ENCODE measurements at places on chromosomes 6 and 20. TPM values are rescaled to one million over a fixed set of nuclear protein-coding genes. Genes with fewer than 3 reads are reported as not detected.

DNA sequence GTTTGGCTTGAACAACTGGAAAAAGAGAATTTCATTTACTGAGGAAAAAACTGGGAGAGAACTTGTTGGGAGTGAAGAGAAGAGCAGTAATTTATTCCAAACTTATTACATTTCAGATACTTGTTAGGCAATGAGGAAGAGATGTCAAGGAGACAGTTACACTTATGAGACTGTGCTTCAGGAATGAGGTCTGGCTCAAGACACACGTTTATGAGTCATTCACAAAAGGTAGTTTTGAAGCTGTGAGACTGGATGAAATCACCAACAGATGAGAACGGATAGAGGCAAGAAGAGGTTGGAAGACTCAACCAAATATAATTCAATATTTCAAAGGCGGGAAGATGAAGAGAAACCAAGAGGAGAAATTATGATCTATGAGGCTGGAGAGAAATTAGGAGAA is 70.6 kb upstream of the DEFB112 start:
- H3K4me3 ChIP-seq: no peak overlapping the region
- no peak for DNase-seq
- no peaks in the 10 kb centered on the region for H3K4me1 ChIP-seq
- H3K27me3 ChIP-seq: no peaks in the 10 kb centered on the region
- H3K27ac ChIP-seq: no peak overlapping the region

DNA sequence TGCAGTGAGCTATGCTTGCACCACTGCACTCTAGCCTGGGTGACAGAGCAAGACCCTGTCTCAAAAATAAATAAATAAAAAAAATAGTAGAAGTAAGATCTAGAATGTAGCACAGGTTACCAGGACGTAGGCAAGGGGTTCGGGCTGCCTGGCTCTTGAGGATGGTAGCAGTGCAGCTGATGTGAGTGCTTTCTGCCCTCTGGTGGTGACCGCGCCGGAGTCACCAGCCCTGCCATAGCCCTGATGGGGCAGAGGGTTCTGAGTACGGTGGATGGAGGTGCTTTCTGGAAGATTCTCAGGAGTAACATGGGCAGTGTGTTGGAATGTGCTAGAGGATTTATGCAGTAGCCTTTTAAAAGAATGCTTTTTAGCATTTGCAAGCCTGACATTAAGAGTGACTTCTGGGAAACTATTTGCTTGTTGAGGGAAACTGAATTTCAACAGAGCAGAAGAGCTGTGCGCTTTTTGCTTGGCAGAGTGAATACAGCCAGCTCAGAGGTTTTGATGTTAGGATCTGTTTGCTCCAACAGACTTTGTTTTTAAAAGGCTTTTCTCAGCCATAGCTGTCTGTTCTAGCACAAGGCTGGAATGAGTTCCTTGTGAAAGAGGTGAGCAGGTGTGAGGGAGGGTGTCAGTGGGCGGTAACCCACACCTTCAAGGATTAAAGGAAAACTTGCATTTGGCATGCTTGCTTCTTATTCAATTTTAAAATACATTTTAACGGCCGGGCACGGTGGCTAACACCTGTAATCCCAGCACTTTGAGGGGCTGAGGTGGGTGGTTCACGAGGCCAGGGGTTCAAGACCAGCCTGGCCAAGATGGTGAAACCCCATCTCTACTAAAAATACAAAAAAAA is 65.9 kb downstream of the PTPN1 start:
- H3K4me3 ChIP-seq: no peak overlapping the region
- H3K36me3 ChIP-seq: peaks cover 3% of the 10 kb centered on the region
- peaks cover 17% of the 10 kb centered on the region for H3K4me1 ChIP-seq
- no peaks in the 10 kb centered on the region for H3K27me3 ChIP-seq
- H3K27ac ChIP-seq: peak overlapping the region; percentile 75

DNA sequence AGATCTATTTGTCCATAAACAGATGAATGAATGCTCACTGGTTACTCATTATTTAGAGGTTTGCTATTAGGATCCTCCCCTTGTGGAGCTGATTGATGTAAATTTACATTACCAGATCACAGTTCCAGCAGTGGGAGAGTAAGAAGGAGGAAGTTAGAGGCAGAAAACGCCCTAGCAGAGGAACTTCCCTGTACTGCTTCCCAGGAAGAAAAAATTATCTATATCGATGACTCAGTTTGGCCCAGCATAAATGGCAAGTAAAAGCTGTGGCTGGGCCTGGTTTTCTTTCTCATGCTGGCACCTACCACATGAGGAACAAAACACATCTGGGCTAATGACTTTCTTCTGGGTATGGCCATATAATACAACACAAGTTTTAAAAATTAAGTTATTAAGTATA is 35.7 kb downstream of the DNAAF9 start:
- H3K4me1 ChIP-seq: peaks cover 2% of the 10 kb centered on the region
- H3K36me3 ChIP-seq: peaks cover 19% of the 10 kb centered on the region
- H3K4me3 ChIP-seq: no peak overlapping the region
- DNase-seq: no peak
- no peaks in the 10 kb centered on the region for H3K27me3 ChIP-seq
- no peak overlapping the region for H3K27ac ChIP-seq

DNA sequence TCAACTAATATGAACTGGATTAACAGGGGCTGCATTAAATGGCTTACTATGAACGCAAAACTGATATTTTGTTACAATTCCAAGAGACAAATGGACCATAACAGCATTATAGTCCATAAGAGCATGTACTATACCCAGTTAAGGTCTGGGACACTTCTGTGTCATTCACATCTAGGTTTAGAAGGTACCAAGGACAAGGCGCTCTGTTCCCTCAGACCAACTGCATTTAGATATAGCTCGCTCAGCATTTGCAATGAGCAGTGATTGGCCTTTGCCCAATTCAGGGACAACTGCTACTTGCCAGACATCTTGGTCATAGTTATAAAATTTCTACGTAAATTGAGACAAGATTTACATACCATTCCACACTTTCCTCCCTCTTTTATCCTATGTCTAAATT is 132.4 kb downstream of the HS3ST5 start:
- no peak overlapping the region for H3K27ac ChIP-seq
- DNase-seq: no peak
- no peaks in the 10 kb centered on the region for H3K4me1 ChIP-seq
- H3K27me3 ChIP-seq: peaks cover 12% of the 10 kb centered on the region
- H3K4me3 ChIP-seq: no peak overlapping the region
- no peaks in the 10 kb centered on the region for H3K36me3 ChIP-seq

DNA sequence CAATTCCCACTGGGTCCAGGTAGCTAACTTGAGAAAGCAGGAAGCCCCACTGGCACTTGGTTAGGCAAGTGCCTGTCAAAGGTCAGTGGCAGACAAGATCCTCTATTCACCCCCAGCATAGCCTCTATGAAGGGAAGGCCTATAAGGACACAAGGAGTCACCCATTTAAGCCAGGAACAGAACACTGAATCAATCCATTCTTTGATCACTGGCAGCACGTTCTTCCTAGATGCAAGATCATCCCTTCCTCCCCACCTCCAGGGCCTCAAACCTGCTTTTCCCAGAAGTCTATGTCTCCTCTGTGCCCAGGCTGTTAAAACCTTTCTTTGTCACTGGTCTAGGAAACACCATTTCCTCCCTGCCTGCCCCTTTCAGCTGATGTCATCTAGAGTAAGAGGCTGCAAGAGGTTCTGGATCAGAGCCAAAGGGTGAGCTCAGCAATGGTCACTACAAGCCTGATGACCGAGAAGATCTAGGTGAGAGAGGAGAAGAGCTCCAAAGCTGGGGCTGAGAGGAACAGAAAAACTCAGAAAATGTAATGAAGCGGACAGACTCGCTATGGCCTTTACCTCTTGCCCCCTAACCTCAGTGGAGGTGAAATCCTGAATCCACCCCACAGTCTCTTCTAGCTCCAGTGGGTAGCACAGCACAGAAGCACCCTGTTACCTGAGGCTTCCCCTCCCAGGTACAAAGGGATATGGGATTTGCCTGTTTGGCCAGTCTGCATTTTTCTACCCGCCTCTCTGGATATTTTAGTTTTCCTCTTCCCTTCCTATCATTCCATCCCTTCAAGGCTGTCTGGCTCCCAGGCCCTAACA is 1.8 kb downstream of the GTPBP2 start:
- no peak for DNase-seq
- H3K4me3 ChIP-seq: peak overlapping the region; percentile 75
- H3K27me3 ChIP-seq: no peaks in the 10 kb centered on the region
- H3K4me1 ChIP-seq: peaks cover 32% of the 10 kb centered on the region
- peaks cover under 1% of the 10 kb centered on the region for H3K36me3 ChIP-seq

- H3K27me3 ChIP-seq: no peaks in the 10 kb centered on the region
- peaks cover 9% of the 10 kb centered on the region for H3K36me3 ChIP-seq
- no peak for DNase-seq
- peaks cover 8% of the 10 kb centered on the region for H3K4me1 ChIP-seq
Measured at GRCh38 chr6:44423306-44423705, 35.8 kb downstream of the CDC5L start.

DNA sequence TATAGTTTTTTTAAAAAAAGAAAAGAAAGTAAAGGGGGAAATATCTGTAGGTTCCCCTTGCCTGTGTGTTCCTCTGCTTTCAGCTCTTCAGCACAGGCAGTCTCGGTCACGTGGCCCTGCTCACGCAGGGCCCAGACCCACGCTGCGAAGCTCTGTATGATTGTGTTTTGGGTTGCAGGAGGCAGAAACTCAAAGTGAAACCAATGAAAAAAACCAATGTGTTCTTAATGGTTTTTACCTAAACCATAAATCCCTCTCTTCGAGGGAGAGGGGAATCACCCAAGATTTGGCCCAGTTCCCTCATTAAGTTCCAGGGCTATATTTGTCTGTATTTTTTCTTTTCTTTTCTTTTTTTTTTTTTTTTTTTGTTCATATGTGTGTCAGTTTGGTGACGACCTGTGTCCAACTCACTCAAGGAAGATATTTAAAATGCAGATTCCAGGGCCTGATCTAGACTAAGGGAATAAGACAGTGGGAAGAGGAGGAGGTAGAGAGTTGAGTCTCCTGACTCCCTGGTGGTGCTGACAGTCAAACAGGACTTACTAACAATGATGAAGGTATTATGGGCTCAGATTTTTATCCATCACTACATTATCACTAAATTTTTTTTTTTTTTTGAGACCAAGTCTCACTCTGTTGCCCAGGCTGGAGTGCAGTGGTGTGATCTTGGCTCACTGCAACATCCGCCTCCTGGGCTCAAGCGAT is 33.8 kb upstream of the RREB1 start:
- H3K4me3 ChIP-seq: peak overlapping the region; percentile 77
- H3K27ac ChIP-seq: peak overlapping the region; percentile 78
- H3K36me3 ChIP-seq: no peaks in the 10 kb centered on the region
- peaks cover 10% of the 10 kb centered on the region for H3K4me1 ChIP-seq
- H3K27me3 ChIP-seq: peaks cover 6% of the 10 kb centered on the region

DNA sequence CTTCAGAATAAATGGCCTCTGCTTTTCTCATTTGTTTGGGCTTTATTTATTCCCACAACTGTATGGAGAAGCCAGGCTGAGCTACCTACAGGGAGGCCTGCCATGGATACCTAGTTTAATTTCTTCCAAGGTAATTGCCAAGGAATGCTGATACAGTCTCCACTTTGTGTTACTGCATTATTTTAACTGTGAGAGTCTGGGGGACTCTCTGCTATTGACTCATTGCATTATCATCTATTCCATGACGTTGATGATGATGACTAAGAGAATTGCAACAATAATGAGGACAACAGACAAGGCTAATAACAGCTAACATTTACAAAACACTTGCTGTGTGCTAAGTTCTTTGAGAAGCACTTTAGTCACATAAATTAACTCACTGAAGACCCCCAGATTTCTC is 88.3 kb upstream of the COL21A1 start:
- no peak overlapping the region for H3K27ac ChIP-seq
- H3K4me1 ChIP-seq: no peaks in the 10 kb centered on the region
- H3K27me3 ChIP-seq: peaks cover 8% of the 10 kb centered on the region
- DNase-seq: no peak
- no peaks in the 10 kb centered on the region for H3K36me3 ChIP-seq

- no peaks in the 10 kb centered on the region for H3K27me3 ChIP-seq
- no peak overlapping the region for H3K4me3 ChIP-seq
- DNase-seq: no peak
- H3K4me1 ChIP-seq: peaks cover 6% of the 10 kb centered on the region
- H3K27ac ChIP-seq: peak overlapping the region; percentile 57
Measured at GRCh38 chr20:4787069-4787468, 65.4 kb downstream of the PRND start.

DNA sequence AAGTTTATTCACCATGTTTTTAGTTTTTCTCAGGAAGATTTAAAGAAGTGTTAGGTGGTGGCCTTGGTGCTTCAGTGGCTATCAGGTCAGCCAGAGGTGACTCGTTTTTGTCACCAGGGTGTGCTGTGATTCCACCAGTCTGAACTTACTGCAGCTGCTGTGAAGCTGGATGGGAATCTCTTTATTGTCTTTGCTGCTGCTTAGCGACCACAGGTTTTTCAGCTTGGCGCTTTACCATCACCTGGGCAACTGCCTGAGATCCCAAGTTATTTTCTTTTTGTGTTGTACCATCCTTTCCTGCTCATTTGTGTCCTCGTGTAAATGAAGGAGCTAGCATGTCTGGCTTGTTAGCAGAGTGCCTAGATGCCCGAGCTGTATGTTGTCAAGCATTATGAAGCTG is 146.9 kb downstream of the MACROD2 start:
- no peak overlapping the region for H3K4me3 ChIP-seq
- H3K27me3 ChIP-seq: no peaks in the 10 kb centered on the region
- no peaks in the 10 kb centered on the region for H3K36me3 ChIP-seq
- DNase-seq: no peak
- H3K4me1 ChIP-seq: no peaks in the 10 kb centered on the region

GRCh38 chr6:114998492-114998891 is 655.7 kb upstream of the HS3ST5 start:
- no peak overlapping the region for H3K27ac ChIP-seq
- H3K4me1 ChIP-seq: no peaks in the 10 kb centered on the region
- H3K4me3 ChIP-seq: no peak overlapping the region
- H3K27me3 ChIP-seq: no peaks in the 10 kb centered on the region

- H3K36me3 ChIP-seq: no peaks in the 10 kb centered on the region
- H3K4me3 ChIP-seq: no peak overlapping the region
- DNase-seq: no peak
- no peaks in the 10 kb centered on the region for H3K27me3 ChIP-seq
Measured at GRCh38 chr20:54606380-54606779, 131.0 kb downstream of the DOK5 start.

- no peak overlapping the region for H3K4me3 ChIP-seq
- H3K4me1 ChIP-seq: no peaks in the 10 kb centered on the region
- H3K36me3 ChIP-seq: no peaks in the 10 kb centered on the region
- no peaks in the 10 kb centered on the region for H3K27me3 ChIP-seq
- no peak overlapping the region for H3K27ac ChIP-seq
Measured at GRCh38 chr6:96094077-96094476, 78.3 kb downstream of the FUT9 start.

- peaks cover 3% of the 10 kb centered on the region for H3K4me1 ChIP-seq
- DNase-seq: no peak
- H3K27me3 ChIP-seq: peaks cover 17% of the 10 kb centered on the region
Measured at GRCh38 chr6:129236001-129236517, 353.1 kb downstream of the LAMA2 start.

GRCh38 chr20:34557936-34558319 is 590 bp upstream of the MAP1LC3A start:
- peak overlapping the region; percentile 93 for H3K4me3 ChIP-seq
- no peaks in the 10 kb centered on the region for H3K27me3 ChIP-seq
- DNase-seq: no peak
- peak overlapping the region; percentile 99 for H3K27ac ChIP-seq

GRCh38 chr6:114649298-114649697 is 306.5 kb upstream of the HS3ST5 start:
- H3K27me3 ChIP-seq: no peaks in the 10 kb centered on the region
- H3K27ac ChIP-seq: no peak overlapping the region
- H3K4me3 ChIP-seq: no peak overlapping the region
- no peaks in the 10 kb centered on the region for H3K36me3 ChIP-seq
- H3K4me1 ChIP-seq: no peaks in the 10 kb centered on the region

CST5 gene
- total RNA-seq: not detected

RSPO3 gene
- total RNA-seq: not detected

OR12D1 gene
- not detected for total RNA-seq

CTCFL gene
- total RNA-seq: not detected

PRKN gene
- total RNA-seq: 8.4 TPM
